Hindlimb muscle (tissue), 1 donor: ENCODE measurements at places on chromosomes 3 and 15. TPM values are rescaled to one million over a fixed set of nuclear protein-coding genes. Genes with fewer than 3 reads are reported as not detected.
A peak's percentile ranks its signal among the peaks of the same experiment; 100 is the strongest.

DNA sequence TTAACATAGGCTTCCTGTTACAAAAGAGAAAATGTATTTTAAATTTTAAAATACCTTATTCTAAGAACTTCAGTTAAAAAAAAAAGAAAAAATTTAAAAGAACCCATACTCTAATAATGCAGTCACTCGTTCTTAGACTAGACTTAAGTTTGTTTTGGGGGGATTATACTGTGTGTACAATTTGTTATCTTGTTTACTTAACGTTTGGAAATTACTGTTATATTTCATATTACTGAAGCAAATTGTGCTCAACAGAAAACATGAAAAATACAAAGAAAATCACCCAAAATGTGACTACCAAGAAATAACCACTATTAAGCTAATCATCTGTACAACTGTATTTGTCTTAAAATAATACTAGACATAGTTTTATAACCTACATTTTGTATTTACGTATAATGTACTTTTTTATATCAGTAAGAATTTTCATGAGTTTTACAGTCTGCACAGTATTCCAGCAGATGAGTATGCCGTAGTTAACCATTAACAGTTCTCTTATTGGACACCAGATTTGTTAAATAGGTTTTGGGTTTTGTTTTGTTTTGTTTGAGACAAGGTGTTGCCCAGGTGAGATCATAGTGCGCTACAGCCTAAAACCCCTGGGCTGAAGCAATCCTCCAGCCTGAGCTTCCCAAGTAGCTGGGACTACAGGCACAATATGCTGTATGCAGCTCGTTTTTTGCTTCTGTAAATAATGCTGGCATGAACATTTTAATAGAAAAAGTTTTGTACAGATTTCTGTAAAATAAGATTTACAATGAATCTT is 88.8 kb upstream of the CHD2 start:
- DNase-seq = no peak

DNA sequence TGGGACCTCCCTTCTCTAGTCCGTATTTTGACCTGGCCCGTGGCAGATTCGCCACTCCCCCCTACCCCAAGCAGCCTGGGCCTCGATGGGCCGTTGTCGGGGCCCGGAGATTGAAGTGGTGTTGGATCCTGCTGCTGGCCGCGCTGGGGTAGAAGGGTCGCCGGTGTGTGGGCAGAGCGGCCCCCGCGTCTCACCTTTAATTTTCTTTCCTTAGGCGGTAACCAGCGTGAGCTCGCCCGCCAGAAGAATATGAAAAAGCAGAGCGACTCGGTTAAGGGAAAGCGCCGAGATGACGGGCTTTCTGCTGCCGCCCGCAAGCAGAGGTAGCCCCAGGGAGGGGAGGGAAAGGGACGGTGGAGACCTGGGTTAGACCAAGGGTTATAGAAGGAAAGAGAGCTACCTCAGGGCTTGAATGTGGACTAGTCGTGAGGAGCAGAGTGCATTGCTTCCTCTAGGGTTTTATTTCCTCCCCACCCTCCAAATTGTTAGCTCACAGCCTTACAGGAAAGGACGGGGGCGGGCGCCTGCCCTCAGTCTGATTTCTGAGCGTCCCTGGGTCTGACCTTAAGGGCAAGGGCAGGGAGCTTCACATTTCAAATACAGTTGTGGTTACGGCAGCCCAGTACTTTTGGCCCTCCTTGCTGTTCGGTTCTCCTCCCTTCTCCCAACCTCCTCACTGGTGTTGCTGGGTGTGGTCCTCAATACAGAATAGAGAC is 799 bp downstream of the SERF2 start:
- DNase-seq = peak; percentile 30

DNA sequence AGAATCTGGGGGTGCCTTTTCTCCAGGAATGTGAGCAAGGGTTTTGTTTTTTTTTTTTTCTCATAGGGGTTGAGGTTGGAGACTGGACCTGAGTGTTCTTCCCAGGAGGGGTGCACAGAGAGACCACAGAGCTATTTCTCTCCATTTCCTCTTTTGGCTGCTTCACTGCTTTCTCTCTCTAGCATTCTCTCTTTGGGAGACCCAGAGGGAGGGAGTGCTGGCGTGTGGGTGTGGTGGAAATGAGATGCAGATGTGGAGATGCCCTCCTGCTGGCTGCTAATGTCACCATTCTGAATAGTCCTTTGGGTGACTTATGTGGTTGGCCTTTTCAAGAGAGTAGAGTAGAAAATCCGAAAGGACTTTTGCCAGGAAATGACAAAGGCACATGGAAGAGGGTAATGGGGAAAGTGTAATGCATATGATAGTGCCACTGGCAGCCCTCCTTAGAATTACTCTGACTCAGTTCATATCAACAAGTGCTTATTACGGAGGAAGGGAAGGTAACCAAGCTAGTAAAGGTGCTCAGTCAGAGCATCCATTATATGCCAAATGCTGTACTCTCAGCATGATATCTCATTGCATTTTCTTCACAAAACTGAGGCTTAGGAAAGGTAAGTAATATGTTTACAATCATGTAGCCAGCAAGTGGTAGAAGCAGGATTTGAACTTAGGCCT is 1.9 kb downstream of the SYN2 start:
- no peak for DNase-seq

GRCh38 chr3:40566694-40567093 is 41.9 kb downstream of the ZNF621 start:
- no peak for DNase-seq

- no peak for DNase-seq
These were observed 26.3 kb downstream of the CDIN1 start for GRCh38 chr15:36605604-36606263.

DNA sequence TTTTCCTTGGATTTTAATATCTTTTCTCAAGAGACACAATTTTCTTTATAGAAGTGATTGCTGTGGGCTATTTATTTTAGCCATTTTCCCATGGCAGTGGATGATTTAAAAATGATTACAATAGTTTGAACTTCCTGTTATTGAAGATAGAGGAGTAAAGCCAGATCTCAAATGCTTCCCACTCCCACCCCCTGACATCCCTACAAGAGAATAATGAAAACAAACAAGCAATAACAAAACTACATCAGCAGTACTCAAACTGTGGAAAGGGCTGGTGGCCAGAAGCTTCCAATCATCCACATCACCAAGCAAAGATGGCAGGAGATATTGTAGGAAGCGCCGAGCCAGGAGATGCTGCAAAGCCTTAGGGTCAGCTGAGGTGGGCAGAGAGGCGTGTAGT is 831.1 kb upstream of the NR2F2 start:
- DNase-seq = no peak

DNA sequence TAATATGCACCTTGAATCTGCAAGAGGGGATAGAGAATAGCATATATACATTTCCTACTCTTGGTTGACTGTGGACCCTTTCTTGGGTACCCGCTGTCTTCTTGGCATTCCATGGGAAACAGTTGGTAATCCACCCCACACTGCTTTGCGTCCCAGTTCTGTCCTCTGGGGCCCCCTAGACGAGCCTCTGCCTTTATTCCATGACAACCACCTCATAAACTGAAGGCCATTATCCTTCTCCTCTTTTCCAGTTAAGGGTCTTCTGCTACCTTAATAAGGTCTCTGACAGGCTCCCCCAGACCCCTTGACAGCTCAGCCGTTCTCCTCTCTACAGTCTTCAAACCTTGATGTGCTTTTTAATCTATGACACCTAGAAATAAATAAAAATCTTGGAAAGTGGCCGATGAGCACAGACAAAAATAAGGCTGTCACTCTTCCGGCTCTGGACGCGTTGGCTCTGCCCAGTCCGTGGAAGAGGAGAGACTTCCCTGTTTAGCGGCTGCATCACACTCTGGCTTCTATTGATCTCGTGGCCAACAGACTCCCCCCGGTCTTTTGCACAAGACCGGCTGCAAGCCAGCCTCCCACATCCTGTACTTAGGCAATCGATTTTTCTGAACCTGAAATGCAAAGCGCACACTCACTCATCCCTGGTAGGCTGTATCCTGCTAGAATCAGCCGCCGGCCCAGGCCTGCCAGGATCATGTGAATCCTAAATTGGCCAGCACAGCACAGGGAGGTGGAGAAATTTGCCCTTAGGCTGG is 251.0 kb upstream of the TLE3 start:
- DNase-seq = peak; percentile 24

- DNase-seq = no peak
These were observed 45.5 kb downstream of the SUCNR1 start for GRCh38 chr3:151919030-151919328.

The CFAP100 gene
- polyA plus RNA-seq = 0.58 TPM
